SK-N-MC (cell line): ENCODE measurements at places on chromosomes 5 and 9.

DNA sequence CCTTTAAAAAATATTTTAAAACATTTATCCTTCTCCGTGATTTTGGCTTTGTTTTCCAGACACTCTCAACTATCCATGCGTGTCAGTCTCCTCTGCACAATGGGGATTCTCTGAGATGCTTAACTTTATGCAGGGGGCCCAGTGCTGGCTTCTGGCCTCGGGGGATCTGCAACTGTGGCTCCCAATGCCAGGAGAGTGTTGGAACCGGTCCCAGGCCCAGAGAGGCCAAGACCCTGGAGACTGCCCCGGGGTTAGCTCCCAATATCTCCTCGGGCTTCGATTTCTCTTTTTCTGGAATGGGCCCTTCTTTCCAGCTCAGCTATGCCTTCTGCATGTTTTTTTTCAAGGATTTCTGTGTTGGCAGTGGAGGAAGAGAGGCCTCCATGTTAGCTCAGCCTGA lies 20.1 kb upstream of the SARDH start:
- DNase-seq: no peak

- DNase-seq: no peak
Observed at GRCh38 chr5:23675456-23675855, 168.0 kb downstream of the PRDM9 start.

GRCh38 chr5:7714697-7715096 lies 136.2 kb downstream of the CFAP90 start:
- no peak for DNase-seq

GRCh38 chr5:59186623-59187022 lies 603.7 kb downstream of the RAB3C start:
- DNase-seq: no peak

GRCh38 chr9:33287087-33287490 lies 3.2 kb upstream of the NFX1 start:
- peak; percentile 37 for DNase-seq

- DNase-seq: no peak
Observed at GRCh38 chr5:100827481-100827889, 75.6 kb downstream of the ST8SIA4 start.

GRCh38 chr5:139829471-139829870 lies 33.9 kb downstream of the PSD2 start:
- no peak for DNase-seq

GRCh38 chr5:173764332-173765028 lies 123.7 kb upstream of the CPEB4 start:
- no peak for DNase-seq

DNA sequence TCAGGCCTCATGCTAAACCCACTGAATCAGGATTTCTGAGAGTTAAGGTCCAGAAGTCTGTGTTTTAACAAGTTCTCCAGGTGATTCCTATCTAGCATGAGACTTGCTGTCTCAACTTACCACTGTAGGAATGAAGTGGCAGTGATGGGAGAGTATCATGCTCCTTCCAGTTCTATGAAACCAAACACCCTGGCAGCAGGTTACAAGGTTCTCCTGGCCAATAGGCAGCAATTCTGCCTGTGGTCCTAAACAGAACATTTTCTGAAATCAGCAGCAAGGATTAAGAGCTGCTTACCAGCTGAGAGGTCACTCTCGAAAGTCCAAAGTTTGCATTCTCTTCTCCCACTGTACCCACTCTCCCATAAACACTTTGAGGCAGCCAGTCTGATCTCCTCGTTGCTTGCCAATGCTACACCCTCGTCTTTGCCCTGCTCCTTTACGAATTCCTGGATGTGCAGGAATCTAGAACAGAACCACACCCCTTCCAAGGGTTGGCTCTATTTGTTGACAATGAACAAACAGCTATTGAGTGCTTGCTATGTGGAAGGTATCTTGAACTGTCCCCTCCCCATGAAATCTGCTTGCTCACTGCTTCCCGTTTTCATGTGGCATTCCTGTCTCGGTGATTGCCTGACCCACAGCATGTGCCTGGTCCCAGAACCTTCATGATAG lies 100.5 kb downstream of the TMEM174 start:
- no peak for DNase-seq

GRCh38 chr9:96459268-96460007 lies 9.5 kb downstream of the HABP4 start:
- DNase-seq: no peak

DNA sequence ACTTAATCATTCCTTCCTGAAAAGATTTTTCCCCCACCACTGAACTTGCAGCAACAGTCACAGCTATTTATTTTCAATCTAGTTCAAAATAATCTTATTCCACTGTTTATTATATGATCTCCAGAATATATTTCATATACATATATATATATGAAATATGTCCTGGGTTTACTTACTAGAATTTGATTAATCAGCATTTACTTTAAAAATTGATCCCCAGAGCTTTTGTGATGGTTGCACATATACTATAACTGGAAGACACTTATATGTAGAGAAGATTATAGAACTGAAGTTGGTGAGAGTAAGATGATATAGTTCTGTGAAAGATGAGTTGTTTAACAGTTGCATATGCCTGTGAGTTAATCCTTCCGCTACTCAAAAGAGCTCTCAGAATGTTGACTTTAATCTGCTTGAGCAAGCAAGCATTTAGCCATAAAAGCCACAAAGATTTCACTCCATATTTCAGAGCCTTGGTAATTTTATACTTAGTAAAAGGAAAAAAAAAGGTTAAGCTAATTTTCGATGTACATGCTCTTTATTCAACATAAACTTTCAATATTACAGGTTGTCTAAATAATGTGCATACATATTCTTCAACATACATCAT lies 399.3 kb upstream of the CDH9 start:
- no peak for DNase-seq

DNA sequence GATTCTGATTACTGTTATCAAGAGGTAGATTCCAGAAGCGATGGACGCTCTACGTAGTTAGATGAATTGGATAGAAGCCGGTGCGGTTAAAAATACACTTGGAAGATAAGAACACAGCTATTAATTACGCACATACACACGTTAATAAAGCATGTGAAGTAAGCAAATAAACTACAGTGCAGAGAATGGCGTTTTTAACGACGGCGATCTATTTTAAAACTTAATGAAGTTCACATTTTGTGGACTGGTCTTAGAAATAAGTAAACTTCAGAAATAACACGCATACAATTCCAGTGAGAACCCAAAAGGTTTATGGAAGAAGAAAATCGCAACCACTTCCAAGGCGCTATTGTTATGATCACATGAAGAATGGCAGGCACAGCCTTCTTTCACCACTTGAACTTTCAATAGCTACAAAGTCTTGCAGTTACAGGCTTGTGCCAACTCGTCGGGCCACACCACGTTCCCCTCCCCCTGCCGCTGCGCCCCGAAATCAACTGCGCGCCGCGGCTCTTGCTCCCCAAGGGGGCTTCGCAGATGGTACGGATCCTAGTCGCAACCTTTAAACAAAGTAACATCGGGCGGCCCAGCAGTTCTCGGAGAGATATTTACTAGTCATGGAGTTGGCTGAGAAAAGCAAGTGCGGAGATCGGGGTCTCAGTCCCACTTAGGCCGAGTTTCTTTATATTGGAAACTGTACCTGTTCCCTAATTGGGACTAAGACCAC lies 866 bp upstream of the SEMA6A start:
- no peak for DNase-seq

GRCh38 chr9:128770286-128771030 lies 1.3 kb downstream of the ZER1 start:
- no peak for DNase-seq

- no peak for DNase-seq
Observed at GRCh38 chr9:137052998-137053943, 590 bp downstream of the ENTPD2 start.

- DNase-seq: no peak
Observed at GRCh38 chr9:126420643-126421564, 94.3 kb downstream of the MVB12B start.

DNA sequence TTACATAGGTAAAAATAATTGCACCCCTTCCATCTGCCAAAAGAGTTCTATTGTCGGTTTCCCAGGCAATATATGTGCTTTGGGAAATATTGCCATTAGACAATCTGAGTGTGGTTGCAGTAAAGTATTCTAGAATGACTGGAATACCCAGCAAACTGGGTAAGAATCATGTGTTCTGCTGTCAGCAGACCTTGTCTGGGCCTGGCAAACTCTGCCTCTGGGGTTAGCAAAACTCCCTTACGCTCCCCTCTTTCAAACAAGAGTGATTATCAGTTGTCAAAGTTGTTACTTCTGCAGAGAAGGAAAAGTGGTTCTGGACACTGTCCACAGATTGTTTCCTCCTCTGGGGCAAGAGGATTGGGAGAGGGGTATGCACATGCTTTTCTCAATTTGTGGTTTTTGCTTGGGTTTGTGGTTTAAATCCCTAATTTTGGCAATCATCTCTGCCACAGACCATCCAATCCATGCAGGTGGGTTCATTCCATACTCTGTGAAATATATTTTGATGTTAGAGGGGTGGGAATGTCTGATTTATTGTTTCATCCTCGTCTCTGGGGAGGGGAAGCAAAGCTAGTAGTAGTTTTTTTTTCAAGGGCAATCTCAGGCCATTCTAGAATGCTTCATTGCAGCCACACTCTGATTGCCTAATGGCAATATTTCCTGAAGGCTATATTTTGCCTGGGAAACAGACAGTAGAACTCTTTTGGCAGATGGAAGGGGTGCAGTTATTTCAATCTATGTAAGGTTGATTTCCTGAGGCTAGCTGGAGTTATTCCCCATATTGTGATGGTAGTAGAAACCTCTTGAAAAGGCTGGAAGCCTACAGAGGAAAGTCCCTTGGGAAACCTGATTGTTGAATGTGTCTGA lies 24.0 kb upstream of the TNFSF15 start:
- DNase-seq: no peak

DNA sequence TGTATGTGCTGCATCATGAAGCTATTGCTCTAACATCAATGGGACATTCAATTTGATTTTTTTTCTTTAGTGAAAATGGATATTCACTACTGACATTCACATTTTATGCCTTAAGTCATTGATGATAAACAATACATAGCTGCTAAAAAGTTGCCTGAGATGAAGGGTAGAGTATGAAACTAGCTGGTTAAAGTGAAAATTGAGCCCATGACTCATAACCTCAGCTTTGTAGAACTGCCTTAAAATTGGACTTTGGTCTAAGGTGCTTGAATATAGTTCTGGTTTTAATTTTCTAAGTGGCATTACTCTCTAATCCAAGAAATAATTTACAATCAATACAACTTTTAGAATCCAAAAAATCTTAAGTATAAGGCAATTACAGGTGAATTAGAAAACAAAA lies 740.4 kb upstream of the RIOK2 start:
- no peak for DNase-seq

GRCh38 chr5:168353216-168353957 lies 61.9 kb downstream of the WWC1 start:
- no peak for DNase-seq

DNA sequence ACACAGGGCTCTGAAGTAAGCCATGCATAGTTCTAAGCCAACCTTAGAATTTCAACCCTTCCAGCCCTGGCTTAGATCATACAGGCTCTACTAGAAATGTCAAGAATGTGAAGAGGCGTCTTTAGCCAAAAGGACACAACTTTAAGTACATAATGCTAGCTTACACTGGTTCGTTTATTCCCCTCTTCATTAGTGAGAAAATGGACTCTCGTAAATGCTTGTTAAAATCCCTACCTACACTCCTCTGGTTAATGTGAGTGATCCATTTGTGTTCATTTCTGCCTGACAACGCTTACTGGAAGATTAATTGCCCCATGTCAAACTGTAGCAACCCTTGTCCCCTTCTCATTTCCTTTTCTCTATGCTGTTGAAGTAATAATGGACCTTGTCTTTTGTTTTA lies 149.3 kb upstream of the POU5F2 start:
- DNase-seq: no peak

- DNase-seq: no peak
Observed at GRCh38 chr9:120855827-120856670, 13.3 kb upstream of the PSMD5 start.

DNA sequence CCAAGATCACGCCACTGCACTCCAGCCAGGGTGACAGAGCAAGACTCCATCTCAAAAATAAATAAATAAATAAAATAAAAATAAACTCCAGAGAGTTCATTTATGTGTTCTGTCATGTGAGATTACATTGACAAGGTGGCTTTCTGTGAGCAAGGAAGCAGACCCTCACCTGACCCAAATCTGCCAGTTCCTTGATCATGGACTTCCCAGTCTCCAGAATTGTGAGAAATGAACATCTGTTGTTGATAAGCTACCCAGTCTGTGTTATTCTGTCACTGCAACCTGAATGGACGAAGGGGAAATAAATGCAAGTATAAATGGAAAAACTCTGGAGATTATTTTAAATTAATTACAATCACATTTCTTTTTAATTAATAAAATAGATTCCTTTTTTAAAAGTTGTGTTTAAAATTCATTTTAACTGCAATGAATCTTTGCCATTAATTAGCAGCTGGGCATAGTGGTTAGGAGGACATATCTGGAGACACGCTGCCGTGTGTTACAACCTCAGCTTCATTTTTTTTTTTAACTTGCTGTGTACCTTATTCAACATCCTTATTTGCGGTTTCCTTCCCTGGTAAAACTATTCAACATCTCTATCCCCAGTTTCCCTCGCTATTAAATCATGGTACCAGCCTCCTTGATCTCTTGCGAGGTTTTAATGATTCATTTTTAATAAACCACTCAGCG lies 376.4 kb downstream of the CHSY3 start:
- DNase-seq: no peak

- DNase-seq: no peak
Observed at GRCh38 chr5:73624888-73625287, 1.1 kb upstream of the ARHGEF28 start.

- no peak for DNase-seq
Observed at GRCh38 chr5:146906803-146907202, 28.2 kb upstream of the PPP2R2B start.

GRCh38 chr5:119445544-119445943 lies 6.8 kb upstream of the HSD17B4 start:
- DNase-seq: no peak

GRCh38 chr9:128550226-128550625 lies 2.2 kb upstream of the SPTAN1 start:
- no peak for DNase-seq

GRCh38 chr5:56144211-56144610 lies 88.9 kb downstream of the ANKRD55 start:
- no peak for DNase-seq

GRCh38 chr9:126500600-126501382 lies 112.9 kb upstream of the LMX1B start:
- no peak for DNase-seq

GRCh38 chr5:124902097-124902821 lies 155.8 kb upstream of the ZNF608 start:
- DNase-seq: peak; percentile 39

DNA sequence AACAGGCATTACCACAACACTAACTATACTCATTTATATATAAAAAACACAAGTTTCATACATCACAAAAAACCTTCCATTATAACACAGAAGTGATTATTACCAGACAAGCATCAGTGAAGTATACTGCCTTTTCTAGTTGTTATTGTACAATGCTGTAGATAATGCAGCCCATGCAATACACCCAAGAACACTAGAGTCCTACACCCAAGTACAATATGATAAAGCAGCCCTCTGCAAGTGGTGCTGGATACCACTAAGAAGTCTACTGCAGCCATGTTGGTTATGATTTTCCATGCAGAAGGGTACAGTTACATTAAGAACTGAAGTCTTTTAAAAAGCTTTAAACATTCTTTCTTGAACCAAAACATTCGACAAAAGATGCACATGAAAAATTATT lies 10.3 kb downstream of the ZFAND5 start:
- no peak for DNase-seq
